Lower leg skin (tissue), 4 donors: ENCODE measurements at places on chromosomes 2 and 18.

GRCh38 chr2:143706354-143706753, 577.1 kb downstream of the ARHGAP15 start:
- no peak for DNase-seq

DNA sequence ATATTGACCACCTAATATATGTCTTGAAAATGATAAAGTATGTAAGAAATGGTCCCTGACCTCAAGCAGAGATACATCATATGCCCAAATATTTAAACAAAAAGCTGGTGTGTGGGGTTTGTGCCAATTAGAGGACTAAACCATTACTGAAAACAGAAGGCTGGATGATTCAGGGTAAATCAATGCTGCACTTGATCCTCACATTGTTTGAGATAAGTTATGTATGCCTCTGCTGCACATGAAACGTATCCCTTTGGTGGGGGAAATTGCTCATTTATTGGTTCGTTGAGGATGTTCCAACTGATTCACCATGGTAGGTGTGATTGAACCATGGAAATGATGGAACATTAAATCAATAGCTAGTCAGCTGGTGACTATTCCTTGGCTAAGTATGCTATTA, 24.7 kb upstream of the DARS1 start:
- DNase-seq, result no peak

DNA sequence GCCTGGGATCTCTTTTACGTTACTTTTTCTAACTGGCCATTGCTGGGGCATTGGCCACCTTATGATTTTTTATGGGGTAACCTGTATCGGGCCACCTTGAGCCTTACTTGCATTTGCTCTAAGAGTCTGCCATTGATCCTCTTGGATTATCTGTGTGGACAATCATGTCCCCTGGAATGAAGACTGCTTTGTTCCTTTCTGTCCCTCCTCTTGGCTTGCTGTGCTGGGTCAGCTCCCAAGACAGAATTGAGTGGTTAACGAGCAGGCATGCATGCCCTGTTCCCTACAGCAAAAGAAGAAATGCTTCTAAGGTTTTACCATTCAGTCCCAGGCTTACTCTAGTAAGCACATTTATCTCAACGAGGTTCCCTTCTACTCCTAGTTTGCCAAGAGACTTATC, 46.3 kb downstream of the MAL start:
- DNase-seq, result peak; percentile 17

GRCh38 chr2:203498161-203498560, 36.9 kb downstream of the RAPH1 start:
- no peak for DNase-seq

- DNase-seq, result peak; percentile 81
These were observed 76.0 kb upstream of the CTDP1 start for GRCh38 chr18:79603321-79604204.

DNA sequence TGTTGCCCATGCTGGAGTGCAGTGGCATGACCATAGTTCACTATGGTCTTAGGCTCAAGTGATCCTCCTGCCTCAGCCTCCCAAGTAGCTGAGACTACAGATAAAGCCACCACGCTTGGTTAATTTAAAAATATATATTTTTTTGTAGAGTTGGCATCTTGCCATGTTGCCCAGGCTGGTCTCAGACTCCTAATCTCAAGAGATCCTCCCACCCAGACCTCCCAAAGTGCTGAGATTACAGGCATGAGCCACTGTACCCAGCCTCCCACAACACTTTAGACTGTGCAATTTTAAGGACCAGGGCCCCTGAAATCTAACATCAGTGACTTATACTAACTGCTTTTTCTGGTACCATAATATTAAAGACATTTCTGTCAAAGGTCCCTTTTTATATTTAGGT, 5.2 kb downstream of the TXNDC2 start:
- DNase-seq, result no peak

- peak; percentile 34 for DNase-seq
These were observed 120.7 kb downstream of the KCNF1 start for GRCh38 chr2:11032396-11032795.

DNA sequence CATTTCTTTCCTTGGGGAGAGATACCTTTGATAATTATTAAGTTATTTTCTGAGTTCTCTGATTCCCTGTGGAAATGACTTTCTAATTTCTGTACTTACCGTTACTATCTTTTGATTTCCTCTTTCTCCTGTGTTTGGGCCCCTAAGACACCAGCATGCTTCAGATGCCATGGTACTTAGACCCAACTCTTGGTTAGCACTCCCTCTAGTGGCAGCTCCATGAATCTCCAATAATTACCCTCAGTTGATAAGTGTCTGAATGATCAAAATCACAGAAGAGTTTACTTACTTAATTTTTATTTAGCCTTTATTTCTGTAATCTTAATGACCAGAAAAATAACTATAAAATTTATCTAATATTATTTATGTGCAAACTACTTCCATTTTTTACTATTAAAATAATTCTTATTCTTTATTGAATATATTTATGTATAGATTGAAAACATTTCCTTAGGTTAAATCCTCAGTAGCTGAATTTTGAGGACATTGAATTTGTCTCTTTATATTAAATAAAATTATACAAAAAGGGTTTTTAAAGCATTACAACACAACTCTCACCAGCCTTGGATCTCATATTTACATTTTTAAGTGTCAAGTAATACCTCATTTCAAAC, 300.4 kb downstream of the KCNS3 start:
- no peak for DNase-seq

DNA sequence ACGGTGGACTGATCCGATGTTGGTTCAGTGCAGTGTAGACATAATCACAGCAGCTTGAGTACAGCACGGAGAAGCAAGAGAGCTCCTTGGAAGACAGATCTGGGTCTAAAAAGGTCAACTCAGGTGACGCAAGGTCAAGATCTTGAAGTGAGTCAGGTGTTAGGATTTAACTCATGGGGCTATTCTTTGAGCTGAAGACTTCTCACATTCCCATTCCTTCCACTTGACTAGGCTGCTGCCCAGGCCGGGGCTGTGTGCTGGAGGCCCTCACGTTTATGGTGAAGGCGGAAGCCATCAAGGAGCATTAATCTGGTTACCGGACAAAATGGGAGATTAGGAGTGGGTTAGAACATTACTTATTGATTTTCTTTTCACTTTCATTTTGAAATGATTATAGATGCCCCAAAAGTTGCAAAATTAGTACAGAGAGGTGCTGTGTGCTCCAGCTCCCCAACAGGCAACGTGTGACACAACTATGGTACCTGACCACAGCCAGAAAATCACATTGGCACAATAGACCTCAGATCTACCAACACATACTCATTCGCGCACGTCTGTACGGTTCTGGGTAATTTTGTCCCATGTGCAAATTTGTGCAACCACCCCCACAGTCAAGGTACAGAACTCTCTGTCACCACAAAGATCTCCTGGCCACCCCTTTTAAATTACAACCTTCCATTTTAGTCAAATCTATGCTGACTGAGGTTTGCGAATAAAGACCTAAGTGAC, 77.6 kb upstream of the SEC11C start:
- DNase-seq, result no peak

DNA sequence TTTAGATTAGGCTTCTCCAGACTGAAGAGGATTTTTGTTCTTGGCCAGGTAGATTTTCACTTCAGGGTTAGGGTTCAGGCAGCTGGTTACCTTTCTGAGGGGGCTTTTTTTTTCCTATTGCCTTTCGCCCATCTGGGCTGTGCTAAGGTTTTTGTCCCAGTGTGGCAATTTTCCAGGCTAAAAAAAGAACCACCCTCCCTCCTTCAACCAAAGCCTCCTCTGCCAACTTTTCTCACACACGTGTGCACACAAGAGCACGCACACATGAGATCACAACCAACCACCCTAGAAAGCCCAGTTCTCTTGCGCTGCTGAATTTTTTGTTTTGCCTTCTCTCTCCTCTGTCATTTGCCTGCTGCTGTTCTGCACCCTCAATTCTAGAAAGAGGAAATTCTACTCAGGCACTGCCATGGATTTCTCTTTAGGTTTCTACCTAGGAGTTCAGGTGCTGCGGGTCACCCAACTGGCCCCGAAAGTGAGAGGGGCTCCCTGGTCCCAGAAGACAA, 8.5 kb upstream of the CXCR4 start:
- DNase-seq, result no peak

DNA sequence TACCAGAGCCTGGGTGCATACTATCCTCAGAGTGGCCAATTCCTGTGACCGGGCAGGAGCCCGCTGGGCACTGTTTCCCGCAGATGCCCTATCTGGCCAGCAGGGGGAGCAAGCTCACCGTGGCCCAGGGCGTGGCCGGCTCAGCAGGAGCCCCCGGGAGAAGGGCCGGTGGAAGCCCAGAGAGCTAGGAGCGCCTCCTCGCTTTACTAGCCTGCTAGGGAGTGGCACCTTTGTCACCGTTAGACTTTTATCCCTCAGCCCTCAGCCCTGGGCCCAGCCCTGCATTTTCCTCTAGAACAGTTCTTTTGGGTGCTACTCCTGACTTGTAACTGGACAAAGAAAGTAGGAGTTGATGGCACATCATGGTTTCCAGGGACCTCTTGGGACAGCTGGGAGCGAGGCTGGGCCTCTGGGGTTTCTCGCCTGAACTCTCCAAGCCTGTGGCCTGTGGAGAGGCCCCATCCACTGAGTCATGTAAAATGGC, 24.0 kb downstream of the TMEM177 start:
- DNase-seq, result peak; percentile 89

GRCh38 chr18:79587779-79588635, 91.6 kb upstream of the CTDP1 start:
- peak; percentile 81 for DNase-seq

- DNase-seq, result no peak
These were observed 140.5 kb downstream of the ALK start for GRCh38 chr2:29780906-29781305.

DNA sequence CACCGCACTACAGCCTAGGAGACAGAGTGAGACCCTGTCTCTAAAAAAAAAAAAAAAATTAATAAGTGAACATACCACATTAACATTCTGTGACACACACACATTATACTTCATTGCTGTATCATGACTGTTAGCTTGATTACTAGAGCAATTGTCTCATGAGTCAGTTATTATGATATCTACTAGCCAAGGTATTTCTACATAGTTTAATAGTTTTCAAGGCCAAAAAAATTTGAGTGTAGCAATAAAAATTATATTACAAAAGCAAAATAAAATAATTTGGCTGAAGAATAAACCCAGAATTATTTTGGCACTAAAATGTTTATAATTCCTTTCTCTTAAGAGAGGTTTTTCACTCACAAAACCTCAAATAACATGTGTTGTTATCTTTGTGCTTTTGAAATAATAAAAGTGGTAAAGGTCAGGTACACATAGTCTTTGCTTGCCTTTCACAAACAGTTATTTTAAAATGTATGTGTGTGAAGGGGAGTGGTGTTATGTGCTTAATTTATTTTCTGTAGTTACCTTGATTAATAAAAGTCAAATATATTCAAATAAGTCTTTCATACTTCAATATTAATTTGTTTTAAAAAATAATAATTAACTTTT, 136.9 kb upstream of the SPOPL start:
- no peak for DNase-seq

DNA sequence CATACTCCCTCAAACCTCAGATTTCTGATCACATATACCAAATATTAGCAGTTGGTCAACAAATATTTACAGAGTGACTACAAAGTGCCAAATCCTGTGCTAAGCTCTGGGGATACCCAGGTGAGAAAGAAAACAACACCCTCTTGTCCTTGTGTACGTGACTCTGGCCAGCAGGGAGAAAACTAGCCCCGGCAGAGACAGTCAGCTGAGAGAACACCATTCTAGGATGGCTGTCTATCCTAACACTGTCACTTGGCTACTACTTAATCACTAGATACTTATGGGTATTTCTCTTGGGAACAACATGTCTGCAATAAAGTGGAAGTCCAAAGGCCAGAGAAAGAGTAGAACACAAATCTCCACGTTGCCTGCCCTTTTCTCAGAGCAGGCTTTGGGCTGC, 57.9 kb upstream of the CD226 start:
- DNase-seq, result no peak

DNA sequence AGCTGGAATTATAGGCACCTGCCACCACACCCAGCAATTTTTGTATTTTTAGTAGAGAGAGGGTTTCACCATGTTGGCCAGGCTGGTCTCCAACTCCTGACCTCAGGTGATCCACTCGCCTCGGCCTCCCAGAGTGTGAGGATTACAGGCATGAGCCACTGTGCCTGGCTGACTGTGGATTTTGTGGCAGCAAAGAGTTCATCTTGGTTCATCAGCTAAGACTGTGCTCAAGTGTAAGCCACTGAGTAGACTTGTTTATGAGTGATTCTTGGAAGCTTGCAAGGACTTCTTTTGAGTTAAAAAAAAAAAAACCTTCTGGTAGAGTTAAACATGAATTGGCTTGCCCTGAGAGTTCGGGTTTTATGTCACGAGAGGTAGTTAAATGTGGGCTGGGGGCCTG, 34.7 kb downstream of the CD8B start:
- DNase-seq, result no peak

GRCh38 chr2:134468776-134469175, 214.9 kb downstream of the MGAT5 start:
- no peak for DNase-seq

DNA sequence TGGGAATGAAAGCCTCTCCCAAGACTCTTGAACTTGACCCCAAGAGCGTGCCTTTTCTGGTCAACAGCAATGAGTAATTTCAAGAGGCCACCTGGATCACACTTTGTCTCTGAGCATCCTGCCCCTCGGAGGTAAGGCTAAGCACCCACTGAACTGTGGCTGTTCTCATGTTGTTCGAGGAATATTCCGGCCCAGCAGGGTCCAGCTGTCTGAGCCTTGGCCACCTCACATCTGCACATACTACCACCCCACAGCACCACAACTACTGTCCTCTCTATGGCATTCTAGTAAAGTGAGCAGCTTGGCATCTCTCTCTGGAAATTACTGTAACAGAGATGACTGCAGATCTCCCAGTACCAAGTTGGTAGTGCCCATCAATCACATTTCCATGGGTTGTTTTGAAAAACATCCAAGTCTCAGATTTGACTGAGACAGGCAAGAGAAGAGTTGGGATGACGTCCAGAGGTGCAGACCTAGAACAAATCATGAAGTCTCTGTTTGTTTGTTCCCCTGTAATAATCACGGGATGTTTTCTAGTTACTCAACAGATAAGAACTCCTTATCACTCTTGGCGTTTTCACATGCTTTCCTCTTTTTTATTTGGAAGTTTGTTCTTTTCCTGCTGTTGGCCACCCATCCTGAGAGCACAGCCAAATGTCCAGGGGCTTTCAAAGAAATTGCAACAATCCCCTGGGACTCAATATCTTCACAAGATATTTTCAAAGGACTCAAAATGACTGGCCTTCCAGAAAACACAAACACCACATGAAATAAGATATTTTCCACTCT, 336.0 kb upstream of the TNP1 start:
- DNase-seq, result no peak
